ENCODE measurements at places on chromosomes 5 and 9. TPM values are rescaled to one million over a fixed set of nuclear protein-coding genes. Genes with fewer than 3 reads are reported as not detected.

Gene TMEM8B
- 1.6 TPM for total RNA-seq

Gene LCN1
- 0.47 TPM for total RNA-seq

GRCh38 chr5:126233256-126233655 is 190.0 kb upstream of the GRAMD2B start:
- no peak for DNase-seq

DNA sequence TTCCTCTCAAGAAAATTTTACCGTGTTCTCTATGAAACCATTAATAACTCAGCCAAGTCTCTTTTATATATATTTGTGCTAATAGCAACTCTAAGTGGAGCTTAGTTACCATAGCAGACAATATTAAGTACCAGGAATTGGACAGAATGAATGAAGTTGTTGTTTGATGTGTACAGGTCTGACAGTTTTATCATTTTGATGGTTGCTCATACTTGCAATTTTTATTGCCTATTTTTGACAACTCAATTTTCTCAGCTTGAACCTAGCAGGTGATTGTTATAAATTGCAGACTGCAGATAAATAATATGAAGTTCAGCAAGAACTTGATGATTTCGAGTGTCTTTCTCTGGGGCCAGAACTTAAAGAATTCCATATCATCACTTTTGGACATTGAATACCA is 163.2 kb downstream of the PLPPR1 start:
- no peak for DNase-seq

DNA sequence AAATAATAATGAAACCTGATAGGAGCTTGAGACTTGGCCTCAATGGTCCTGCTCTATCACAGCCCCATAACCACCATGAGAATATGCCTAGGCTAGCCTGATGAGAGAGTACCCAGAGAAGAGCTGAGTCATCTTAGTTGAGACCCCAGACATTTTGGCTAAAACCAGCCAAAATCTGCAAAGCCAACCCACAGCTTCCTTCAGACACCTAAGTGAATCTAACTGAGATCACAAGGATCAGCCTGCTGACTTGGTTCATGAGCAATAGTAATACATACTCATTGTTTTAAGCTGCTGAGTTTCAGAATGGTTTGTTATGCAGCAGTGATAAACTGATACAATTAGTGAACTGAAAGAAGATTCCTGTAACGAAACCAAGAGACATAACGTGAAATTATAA is 473.7 kb upstream of the PTGER4 start:
- no peak for DNase-seq

Gene KLHL3
- 1.3 TPM for total RNA-seq

- DNase-seq: no peak
These were observed 12.0 kb upstream of the B4GALT1 start for GRCh38 chr9:33178972-33179697.

Gene ENTREP1
- total RNA-seq: 1.7 TPM

Measured in A172 (cell line).